ENCODE measurements at places on chromosomes 7 and 10.

- DNase-seq: peak; percentile 49
These were observed 1.3 kb downstream of the CYTH3 start for GRCh38 chr7:6271060-6271658.

DNA sequence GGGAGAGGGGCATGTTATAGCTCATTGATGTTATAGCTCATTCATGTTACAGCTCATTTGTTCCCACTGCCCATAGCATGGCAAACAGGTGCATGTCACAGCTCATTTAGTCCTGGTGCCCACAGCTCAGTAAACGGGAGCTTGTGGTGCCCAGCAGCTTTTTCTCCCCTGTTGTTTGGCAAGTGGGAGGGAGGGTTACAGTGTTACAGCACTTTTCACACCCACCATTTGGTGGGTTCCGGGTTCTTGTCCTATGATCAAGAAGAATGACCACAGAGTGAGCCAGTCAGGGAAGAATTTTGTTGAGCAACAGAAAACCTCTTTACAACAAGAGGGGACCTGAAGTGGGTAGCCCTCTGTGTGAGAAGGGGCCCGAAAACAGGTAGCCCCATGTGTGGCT lies 162.8 kb upstream of the CSTF2T start:
- no peak for DNase-seq

GRCh38 chr7:33900501-33900900 lies 4.8 kb upstream of the BMPER start:
- no peak for DNase-seq

- no peak for DNase-seq
These were observed 174.1 kb downstream of the CNTNAP2 start for GRCh38 chr7:146290746-146291145.

- DNase-seq: no peak
These were observed 144.2 kb upstream of the NRP1 start for GRCh38 chr10:33478675-33479125.

DNA sequence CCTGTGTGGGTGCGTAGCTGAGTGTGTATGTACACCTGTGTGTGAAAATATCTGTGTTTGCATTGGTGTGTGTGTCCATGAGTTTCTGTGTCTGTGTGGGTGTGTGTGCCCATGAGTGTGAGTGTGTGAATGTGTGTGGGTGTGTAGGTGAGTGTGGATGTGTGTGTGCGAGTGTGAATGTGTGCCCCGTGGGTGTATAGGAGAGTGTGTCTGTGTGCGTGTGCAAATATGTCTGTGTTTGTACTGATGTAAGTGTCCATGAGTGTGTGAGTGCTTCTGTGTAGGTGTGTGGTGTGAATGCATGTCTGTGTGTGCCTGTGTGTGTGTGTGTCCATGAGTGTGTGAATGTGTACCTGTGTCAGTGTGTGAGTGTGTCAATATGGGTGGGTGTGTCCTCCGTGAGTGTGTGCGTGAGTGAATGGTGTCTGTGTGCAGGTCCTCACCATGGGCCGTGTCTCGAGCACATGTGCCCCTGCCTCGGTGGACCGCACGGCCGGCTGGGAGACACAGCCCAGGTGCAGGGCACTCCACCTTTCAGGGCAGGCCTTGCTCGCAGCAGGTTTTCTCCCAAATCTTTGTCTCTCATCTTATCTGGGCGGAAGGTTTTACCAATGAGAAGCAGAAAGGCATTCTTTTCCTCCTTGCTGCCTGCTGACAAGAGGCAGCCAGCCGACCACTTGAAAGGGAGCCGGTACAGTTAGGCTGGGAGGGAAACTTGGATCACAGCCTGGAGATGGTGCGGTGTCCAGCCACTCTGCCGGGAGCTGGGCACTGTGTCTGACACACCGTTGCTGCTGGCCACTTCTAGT lies 107.1 kb upstream of the FAM20C start:
- no peak for DNase-seq
